Activated CD8-positive, alpha-beta T cell treated with anti-CD3 and anti-CD28 coated beads, Interleukin-2, amount 10 ng/mL, durations not matched to agents 7 days and 5 days (primary cell): ENCODE measurements at places on chromosomes 5 and 9. TPM values are rescaled to one million over a fixed set of nuclear protein-coding genes. Genes with fewer than 3 reads are reported as not detected.

REEP2 gene
- total RNA-seq = 1.1 TPM

ZNF300 gene
- total RNA-seq = 0.55 TPM

ADAMTS6 gene
- total RNA-seq = 3.4 TPM

GRCh38 chr5:149314571-149315111 is 30.7 kb upstream of the GRPEL2 start:
- H3K4me3 ChIP-seq = no peak overlapping the region
- H3K27ac ChIP-seq = no peak overlapping the region
- no peak for DNase-seq
- no peaks in the 10 kb centered on the region for H3K36me3 ChIP-seq
- peaks cover 4% of the 10 kb centered on the region for H3K4me1 ChIP-seq
- H3K27me3 ChIP-seq = no peaks in the 10 kb centered on the region
